ENCODE measurements at places on chromosomes 1 and 21. TPM values are rescaled to one million over a fixed set of nuclear protein-coding genes. Genes with fewer than 3 reads are reported as not detected.

The CCDC27 gene
- not detected for total RNA-seq

The F13B gene
- total RNA-seq, result not detected

The SLC22A15 gene
- total RNA-seq, result 0.44 TPM

The MSH4 gene
- total RNA-seq, result 0.09 TPM

The TMEM269 gene
- total RNA-seq, result not detected

The RNU1-4 gene
- total RNA-seq, result 1,319 TPM

The FAM131C gene
- 0.44 TPM for total RNA-seq

All from endothelial cell of umbilical vein (primary cell).